ENCODE measurements at places on chromosomes 3 and 15.

DNA sequence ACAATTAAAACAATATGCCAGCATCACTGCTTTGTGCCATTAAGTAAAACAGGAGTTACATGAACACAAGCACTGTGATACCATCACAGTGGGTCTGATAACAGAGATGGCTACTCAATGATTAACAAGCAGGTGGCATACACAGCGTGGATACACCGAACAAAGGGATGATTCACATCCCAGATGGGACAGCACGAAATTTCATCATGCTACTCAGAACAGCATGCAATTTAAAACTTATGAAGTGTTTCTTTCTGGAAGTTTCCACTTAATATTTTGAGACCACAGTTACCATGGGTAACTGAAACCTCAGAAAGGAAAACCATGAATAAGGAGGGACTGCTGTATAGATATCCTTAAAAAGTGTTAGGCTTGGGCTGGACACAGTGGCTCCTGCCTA is 44.5 kb downstream of the SLC24A1 start:
- DNase-seq = no peak

- no peak for DNase-seq
Observed at GRCh38 chr3:14453876-14454638, 51.7 kb downstream of the SLC6A6 start.

GRCh38 chr3:52330194-52330805 is 14.2 kb downstream of the DNAH1 start:
- no peak for DNase-seq

- no peak for DNase-seq
Observed at GRCh38 chr15:51144021-51144532, 49.4 kb upstream of the TNFAIP8L3 start.

- no peak for DNase-seq
Observed at GRCh38 chr3:193446965-193447602, 68.5 kb upstream of the ATP13A5 start.

GRCh38 chr15:88606070-88606794 is 14.9 kb upstream of the AEN start:
- DNase-seq = no peak

DNA sequence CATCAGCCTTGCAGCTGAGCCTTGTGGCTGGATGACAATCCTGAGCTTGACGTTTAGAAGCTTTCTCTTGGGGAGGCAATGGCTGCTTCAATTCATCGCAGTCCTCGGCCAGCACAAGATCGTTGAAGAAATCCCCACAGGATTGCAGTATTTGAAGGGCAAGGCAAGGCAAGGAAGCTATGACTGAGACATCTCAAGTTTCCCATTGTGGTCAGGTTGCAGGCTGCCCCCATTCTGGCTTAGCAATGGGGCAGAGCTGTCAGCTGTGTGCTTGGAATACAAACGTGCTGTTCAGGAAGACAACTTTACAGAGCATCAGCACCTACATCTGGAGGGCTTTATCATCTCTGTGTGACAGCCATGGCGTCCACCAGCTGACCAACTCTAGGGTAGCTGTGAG is 275.9 kb upstream of the TBL1XR1 start:
- DNase-seq = no peak

GRCh38 chr15:40782609-40783227 is 12.9 kb downstream of the C15orf62 start:
- DNase-seq = peak; percentile 75

- no peak for DNase-seq
Observed at GRCh38 chr3:135688003-135688402, 277.5 kb upstream of the PPP2R3A start.

GRCh38 chr3:8458238-8458661 is 43.4 kb upstream of the LMCD1 start:
- DNase-seq = no peak

GRCh38 chr3:172153335-172153861 is 114.0 kb downstream of the FNDC3B start:
- DNase-seq = peak; percentile 93

GRCh38 chr15:64635499-64636495 is 139.6 kb downstream of the RBPMS2 start:
- peak; percentile 45 for DNase-seq

GRCh38 chr15:68113273-68113672 is 59.2 kb downstream of the PIAS1 start:
- no peak for DNase-seq

DNA sequence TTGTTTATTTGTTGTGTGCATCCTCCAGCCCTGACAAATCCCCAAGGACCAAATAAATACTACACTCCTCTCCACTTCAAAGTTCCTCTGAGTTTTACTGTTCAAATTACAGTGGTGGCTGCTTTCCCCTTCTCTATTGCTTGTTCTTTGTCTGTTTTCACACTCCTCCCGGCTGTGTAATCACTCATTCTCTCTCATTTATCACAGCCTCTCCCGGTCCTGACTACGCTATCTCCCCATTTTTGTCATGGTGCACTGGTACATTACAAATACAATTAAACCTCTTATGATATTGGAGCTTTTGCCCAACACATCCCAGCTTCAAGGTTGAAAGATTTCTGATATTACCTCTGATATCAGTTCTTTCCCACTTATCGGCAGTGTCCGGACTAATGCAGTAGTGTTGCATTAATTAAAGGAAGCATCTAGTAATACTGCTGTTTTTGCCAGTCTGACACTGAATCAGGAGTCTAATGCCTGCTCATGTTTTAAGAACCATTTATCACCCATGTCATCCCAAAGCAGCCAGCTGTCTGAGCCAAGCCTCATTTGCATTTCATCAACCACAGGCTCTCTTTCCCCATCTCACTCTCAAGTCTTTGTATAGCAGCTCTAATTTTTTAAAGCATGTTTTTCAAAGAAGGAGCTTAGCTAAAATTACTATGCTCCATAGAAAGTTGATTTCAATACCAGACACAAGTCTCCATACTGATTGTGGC is 740.5 kb downstream of the ROBO2 start:
- DNase-seq = no peak

- DNase-seq = no peak
Observed at GRCh38 chr15:64875641-64876223, 34.0 kb downstream of the PLEKHO2 start.
